ENCODE measurements at places on chromosomes 6 and 20.
A peak's percentile ranks its signal among the peaks of the same experiment; 100 is the strongest.

DNA sequence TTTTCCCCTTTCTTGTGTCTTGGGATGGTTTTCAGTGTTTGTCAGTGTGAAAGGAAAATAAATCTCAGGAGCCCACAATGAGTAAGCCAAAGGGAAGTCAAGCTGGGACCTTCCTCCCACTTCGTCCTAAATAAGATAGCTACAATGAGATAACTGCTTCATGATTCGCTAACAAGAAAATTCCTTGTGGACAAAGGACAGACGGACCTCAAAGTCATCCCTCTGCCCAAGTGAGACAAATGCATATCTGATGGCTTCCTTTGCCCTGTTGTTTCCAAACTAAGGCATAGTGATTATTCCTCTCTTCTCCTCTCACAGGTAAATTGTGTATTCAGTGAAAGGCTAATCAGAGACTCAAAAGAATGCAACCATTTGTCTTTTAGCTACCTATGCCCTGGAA is 26.1 kb upstream of the ADTRP start:
- no peak for DNase-seq

- DNase-seq, result no peak
Observed at GRCh38 chr6:135043364-135043763, 11.3 kb downstream of the HBS1L start.

DNA sequence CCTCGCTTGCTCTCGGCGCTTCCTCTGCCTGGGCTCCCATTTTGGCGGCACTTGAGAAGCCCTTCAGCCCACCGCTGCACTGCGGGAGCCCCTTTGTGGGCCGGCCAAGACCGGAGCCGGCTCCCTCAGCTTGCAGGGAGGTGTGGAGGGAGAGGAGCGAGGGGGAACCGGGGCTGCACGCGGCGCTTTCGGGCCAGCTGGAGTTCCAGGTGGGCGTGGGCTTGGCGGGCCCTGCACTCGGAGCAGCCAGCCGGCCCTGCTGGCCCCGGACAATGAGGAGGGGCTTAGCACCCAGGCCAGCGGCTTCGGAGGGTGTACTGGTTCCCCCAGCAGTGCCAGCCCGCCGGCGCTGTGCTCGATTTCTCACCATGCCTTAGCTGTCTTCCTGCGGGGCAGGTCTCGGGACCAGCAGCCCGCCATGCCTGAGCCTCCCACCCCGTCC is 10.2 kb upstream of the SRPK1 start:
- DNase-seq, result no peak

GRCh38 chr6:27894839-27895762 is 17.1 kb downstream of the OR2B2 start:
- peak; percentile 85 for DNase-seq

- no peak for DNase-seq
Observed at GRCh38 chr6:170200458-170200891, 90.4 kb downstream of the DLL1 start.

DNA sequence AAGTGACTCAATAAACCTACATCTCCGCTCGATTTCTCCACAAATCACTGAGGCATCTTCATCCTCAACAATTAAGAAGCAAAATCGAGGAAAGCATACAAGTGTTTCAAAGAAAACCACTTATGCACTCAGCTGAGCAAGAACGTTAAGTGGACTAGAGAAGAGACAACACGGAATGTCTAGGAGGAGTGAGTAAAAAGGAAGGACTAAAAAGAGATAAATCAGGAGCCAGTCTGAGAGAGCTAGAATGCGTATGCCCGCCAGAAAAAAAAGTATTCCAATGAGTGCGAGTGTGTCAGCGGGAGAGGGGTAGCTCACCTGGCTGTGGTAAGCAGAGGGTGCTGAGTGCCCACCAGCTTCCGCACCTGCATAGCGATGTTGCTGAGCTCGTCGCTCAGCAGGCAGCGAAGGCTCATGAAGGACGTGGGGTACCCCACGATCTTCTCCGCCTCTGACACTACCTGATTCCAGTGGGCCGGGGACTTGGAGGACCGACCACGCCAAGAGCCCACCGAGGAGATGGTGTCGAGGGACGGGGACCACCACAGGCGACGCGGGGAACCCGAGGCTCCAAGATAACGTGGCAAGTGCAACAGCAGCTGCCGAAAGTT is 587 bp downstream of the PDSS2 start:
- peak; percentile 7 for DNase-seq

DNA sequence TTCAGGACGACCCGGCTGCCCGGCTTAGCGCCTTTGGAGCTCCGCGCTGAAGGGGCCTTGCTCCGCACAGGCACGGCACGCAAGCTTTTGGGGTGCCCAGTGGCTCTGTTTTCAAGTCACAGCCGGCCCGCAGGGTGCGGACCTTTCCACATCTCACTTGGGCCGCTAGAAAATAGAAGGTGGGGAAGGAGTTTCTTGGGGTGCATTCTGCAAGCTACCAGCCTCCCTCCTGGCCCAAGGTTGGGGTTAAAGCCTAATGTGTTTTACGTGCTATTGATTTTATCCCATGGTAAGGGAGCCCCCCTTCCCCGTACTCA is 561 bp downstream of the KAT14 start:
- no peak for DNase-seq

DNA sequence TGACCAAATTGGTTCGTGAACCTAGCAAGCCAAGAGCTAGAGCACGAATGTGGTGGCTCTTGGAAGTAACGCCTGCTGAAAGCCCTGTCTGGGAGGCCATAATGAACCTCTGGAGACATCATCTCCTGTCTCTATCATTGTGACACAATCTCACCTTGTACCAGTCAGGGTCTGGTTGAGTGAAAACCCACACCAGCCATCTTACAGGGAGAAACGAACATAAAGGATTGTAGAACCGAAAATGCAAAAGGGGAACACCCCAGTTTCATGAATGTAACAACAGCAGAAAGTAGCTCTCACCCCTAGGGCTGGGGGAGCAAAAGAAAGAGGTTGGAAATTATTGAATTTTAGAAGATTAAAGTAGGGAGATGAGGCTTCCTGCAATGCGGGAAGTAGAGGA is 50.9 kb upstream of the TAB2 start:
- DNase-seq, result no peak

GRCh38 chr6:130322673-130323268 is 43.0 kb upstream of the TMEM200A start:
- DNase-seq, result peak; percentile 60

DNA sequence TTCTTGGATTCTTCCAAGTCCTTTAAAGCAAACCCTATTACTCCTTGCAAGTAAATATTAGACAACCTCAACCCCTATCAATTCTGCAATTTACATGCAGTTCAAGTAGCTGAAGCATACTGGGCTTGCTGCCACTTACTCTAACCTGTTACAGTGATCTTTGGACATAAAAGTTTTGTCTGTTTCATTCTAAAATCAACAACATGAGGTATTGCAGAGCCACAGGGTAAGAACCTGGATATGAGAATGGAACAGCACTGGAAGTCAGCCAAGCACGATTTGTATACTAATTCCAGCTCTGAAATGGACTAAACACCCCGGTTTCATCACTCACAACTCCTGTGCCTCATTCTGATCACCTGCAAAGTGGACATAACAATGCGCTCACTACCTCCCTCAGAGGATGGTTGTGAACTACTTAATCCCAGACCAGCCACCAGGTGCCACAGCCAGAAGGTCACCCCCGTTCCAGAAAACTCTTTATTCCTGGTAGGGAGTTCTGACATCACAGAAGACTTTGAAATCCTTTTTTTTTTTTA is 270.0 kb downstream of the ADGB start:
- no peak for DNase-seq

- DNase-seq, result no peak
Observed at GRCh38 chr6:160073272-160073671, 48.3 kb upstream of the SLC22A1 start.

- DNase-seq, result no peak
Observed at GRCh38 chr20:21523281-21523868, 9.5 kb upstream of the NKX2-2 start.

- DNase-seq, result no peak
Observed at GRCh38 chr6:19382676-19383075, 454.5 kb upstream of the ID4 start.

DNA sequence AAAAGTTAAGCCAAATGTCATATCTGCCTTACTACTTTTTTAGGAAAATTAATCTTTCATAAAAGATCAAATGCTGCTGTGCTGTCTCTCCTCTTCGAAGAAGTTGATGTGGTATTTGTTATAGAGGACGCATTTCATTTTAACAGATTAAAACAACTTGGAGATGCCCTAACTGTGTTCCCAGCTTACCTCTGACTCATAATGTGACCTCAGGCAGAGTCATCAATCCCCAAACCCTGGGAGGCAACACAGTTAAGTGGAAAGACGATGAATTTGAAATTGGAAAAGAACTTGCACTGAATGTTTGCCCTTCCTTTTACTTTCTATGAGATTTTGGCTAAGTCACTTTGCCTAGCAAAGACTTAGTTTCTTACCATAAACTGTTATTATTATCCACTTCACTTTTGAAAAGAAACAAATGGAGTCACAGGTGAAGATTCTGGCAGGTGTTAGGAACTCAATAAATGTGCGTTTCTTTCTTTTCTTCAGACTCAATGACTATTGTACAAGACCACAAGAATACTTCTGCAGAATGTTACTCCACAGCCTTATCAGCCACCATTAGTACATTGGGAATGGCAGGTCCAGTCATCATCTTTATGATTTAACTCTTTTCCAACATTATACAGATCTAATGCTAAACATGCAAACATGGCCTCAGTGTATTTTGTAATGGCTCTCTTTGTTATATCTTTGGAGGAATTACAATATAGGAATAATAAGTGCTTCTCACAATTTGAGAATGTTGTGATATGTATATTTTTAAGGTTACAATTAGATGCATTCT is 102.6 kb downstream of the COL21A1 start:
- DNase-seq, result no peak

DNA sequence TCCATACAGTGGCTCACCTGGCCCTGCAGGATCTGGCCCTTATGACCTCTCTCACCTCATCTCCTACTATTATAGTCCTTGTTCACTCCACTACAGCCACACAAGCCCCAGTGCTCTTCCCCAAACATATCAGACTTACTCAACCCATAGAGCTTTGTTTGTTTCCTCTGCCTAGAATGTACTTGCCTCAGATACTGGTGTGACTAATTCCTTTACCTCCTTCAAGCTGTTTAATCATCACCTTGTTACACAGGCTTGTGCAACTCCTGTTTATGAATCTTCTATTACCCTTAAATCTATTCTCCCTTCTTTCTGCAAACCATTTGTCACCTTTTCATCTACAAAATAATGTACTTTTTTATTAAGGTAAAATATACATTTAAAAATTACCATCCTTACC is 3.2 kb downstream of the DEFB125 start:
- no peak for DNase-seq

- DNase-seq, result no peak
Observed at GRCh38 chr6:73746787-73747186, 50.8 kb downstream of the CD109 start.

DNA sequence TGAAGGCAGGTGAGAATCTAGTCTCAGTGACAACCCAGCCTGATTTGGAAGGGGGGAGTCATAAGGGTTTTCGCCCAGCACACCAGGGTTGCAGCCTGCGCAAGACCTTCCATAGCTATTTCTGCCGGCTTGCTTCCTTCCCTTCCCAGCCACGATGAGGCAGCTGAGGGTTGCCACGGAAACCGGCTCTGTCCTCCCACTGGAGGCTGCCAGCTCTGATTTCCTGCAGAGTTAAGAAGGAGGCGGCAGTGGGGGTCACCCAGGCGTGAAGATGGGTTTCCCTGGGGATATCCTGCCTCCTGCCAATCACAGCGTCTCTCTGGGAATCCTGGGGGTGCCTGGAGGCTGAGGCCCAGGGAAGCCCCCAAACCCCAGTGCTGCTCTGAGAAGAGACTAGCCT is 23.1 kb upstream of the KCNB1 start:
- no peak for DNase-seq

DNA sequence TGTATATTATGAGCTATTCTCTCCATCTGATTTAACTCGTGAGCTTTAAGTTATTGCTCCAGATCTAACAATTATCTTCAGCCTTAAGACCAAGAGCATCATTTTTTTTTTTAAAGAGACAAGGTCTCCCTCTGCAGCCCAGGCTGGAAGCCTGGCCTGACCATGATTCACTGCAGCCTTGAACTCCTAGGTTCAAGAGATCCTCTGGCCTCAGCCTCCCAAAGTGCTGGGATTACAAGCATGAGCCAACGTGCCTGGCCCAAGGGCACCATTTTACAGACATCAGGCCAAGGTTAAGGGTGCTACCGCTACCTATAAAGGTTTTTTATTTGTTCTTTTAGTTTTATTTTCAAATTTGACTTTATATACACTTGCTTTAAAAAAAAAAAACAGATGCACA is 2.3 kb downstream of the SUPT3H start:
- no peak for DNase-seq

DNA sequence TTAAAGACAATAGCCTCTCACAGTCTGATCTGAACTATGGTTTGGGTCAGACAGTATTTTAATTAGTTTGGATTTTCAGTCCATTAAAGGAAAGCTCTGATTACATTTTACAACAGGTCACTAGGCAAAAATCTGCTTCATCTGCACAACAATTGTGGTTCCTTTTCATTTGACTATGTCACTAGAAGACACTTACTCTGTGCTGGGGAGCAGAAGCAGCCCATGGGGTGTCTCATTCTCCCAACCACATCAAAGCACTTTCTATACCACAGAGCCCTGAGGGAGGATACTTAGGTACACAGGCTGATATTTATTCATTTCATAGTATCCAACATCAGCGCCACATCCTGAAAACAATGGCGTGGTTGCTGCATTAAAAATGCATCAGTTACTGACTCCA is 36.6 kb upstream of the HDAC2 start:
- no peak for DNase-seq

GRCh38 chr6:20893412-20893811 is 359.2 kb downstream of the CDKAL1 start:
- no peak for DNase-seq

- DNase-seq, result no peak
Observed at GRCh38 chr6:111731456-111732195, 125.9 kb upstream of the TRAF3IP2 start.

DNA sequence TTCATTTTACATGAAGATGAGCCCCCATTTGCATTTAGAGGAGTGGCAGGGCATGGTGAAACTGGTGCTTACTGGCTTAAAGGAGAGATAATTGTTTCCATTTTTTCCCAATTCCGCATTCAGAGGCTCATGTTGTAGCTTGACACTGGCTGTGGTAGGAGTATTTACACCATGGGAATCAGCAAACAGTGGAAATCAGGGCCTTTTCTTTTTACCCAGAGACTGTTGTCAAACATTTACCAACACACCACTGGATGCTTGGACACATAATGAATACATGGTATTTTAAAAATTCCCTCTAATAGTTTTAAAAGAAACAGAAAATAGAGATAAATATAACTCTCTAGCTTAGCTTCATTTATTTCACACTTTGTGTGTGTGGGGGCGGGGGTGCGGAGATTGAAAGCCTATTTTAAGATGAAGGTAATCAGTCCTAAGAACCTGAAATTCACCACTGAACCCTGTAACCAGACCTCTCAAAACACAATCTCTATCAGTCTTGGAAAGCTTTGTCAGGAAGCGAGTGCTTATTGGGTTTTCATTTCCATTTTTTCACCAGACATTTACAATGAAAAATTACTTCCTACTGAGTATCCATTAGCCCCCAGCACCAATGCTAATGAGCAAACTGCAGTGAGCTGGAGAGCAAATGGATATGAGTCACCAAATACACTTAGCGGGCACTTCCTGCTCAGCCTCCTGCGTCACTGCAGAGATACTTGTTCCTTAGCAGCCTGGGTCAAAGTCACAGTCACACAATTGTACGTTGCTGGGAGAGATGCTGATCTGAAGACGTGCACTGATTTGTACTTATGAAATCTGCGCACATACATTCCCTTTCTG is 532.0 kb downstream of the BCKDHB start:
- DNase-seq, result peak; percentile 91
